ENCODE measurements at places on chromosomes 3 and 15. TPM values are rescaled to one million over a fixed set of nuclear protein-coding genes. Genes with fewer than 3 reads are reported as not detected.
A peak's percentile ranks its signal among the peaks of the same experiment; 100 is the strongest.

TAMM41 gene
- 23.0 TPM for total RNA-seq

DNA sequence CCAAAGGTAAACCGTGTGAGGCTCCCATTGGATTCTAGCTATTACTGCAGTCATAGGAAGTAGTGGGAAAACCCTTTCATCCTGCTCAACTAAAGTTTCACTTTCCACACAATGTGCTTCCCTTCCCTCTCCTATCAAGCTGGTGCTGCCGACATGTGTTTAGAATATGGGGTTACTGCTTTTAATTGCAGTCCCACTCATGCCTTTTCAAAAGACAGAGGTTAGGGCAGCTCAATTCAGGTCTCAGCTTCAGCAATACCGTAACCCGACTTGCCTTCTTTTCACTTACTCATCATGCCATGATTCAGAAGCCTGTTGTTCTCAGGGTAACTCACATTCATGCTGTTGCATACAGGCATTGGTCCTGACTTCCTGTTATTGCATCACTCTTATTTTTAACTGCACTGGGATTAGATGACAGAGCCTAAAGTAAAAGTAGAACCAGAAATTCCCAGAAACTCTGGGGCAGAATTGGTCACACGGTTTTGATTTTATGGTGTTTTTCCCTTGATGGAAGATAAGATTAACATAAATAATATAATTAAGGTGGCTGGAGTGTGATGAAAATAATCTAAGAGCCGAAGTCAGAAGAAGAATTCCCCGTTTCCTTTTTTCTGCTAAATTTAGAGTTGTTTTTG, 45.7 kb downstream of the C2CD4B start:
- H3K4me3 ChIP-seq, result no peak overlapping the region
- H3K36me3 ChIP-seq, result no peaks in the 10 kb centered on the region
- no peak overlapping the region for H3K27ac ChIP-seq
- DNase-seq, result no peak
- no peaks in the 10 kb centered on the region for H3K27me3 ChIP-seq

AGBL1 gene
- total RNA-seq, result not detected

GRCh38 chr3:197224034-197224444, 74.4 kb downstream of the DLG1 start:
- DNase-seq, result no peak
- no peaks in the 10 kb centered on the region for H3K36me3 ChIP-seq
- H3K4me1 ChIP-seq, result peaks cover 62% of the 10 kb centered on the region
- H3K4me3 ChIP-seq, result no peak overlapping the region

RTP3 gene
- not detected for total RNA-seq

GRCh38 chr3:158458464-158458863, 112.5 kb upstream of the MLF1 start:
- DNase-seq, result no peak
- no peaks in the 10 kb centered on the region for H3K27me3 ChIP-seq
- H3K36me3 ChIP-seq, result no peaks in the 10 kb centered on the region
- H3K4me3 ChIP-seq, result no peak overlapping the region
- H3K27ac ChIP-seq, result no peak overlapping the region

GRCh38 chr3:134964226-134964625, 169.2 kb downstream of the EPHB1 start:
- H3K4me3 ChIP-seq, result no peak overlapping the region
- no peaks in the 10 kb centered on the region for H3K27me3 ChIP-seq
- H3K36me3 ChIP-seq, result no peaks in the 10 kb centered on the region
- DNase-seq, result no peak

- H3K36me3 ChIP-seq, result 0 out of 2 replicates have a peak, but pooled peaks cover 3% of the 10 kb centered on the region
- no peaks in the 10 kb centered on the region for H3K27me3 ChIP-seq
- 0 out of 2 replicates have a peak, but pooled peaks cover 4% of the 10 kb centered on the region for H3K4me1 ChIP-seq
- no peak overlapping the region for H3K27ac ChIP-seq
- DNase-seq, result no peak
These were observed 378.1 kb downstream of the NSUN3 start for GRCh38 chr3:94440767-94441493.

GRCh38 chr3:155604967-155605366, 139.9 kb downstream of the PLCH1 start:
- DNase-seq, result no peak
- no peak overlapping the region for H3K4me3 ChIP-seq
- H3K4me1 ChIP-seq, result peaks cover 39% of the 10 kb centered on the region

SLC24A5 gene
- total RNA-seq, result not detected

CLDN16 gene
- total RNA-seq, result not detected

GRCh38 chr3:45546716-45547701, 47.5 kb upstream of the LIMD1 start:
- H3K27ac ChIP-seq, result no peak overlapping the region
- H3K4me3 ChIP-seq, result no peak overlapping the region
- H3K27me3 ChIP-seq, result no peaks in the 10 kb centered on the region
- no peaks in the 10 kb centered on the region for H3K4me1 ChIP-seq
- peaks cover 11% of the 10 kb centered on the region for H3K36me3 ChIP-seq

GRCh38 chr3:159239059-159239458, 437.2 kb downstream of the MFSD1 start:
- H3K27me3 ChIP-seq, result no peaks in the 10 kb centered on the region
- no peak overlapping the region for H3K4me3 ChIP-seq
- H3K4me1 ChIP-seq, result peaks cover 19% of the 10 kb centered on the region
- DNase-seq, result no peak
- no peak overlapping the region for H3K27ac ChIP-seq

DNA sequence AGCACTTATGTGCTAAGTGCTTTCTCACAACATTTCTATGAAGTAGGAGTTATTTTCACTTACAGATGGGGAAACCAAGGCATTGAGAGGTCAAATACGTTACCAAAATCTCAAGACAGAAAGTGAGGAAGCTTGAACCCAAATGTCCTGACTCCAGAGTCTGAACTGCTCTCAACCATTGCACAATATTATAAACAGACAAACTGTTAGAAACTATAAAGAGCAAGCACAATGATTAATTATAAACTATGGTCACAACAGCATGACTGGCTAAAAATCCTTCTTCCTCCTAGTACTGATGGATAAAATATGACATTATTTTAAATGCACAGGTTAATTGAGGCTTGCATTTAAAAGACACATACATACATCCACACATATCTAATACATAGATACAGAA, 77.9 kb upstream of the ASB14 start:
- H3K27me3 ChIP-seq, result no peaks in the 10 kb centered on the region
- no peak for DNase-seq
- H3K27ac ChIP-seq, result no peak overlapping the region
- peaks cover 3% of the 10 kb centered on the region for H3K36me3 ChIP-seq
- H3K4me1 ChIP-seq, result peaks cover 2% of the 10 kb centered on the region
- H3K4me3 ChIP-seq, result no peak overlapping the region

GRCh38 chr3:112500621-112501020, 1.3 kb upstream of the BTLA start:
- H3K27ac ChIP-seq, result no peak overlapping the region
- H3K4me3 ChIP-seq, result no peak overlapping the region
- H3K27me3 ChIP-seq, result peaks cover 4% of the 10 kb centered on the region
- H3K4me1 ChIP-seq, result peaks cover 4% of the 10 kb centered on the region

DNA sequence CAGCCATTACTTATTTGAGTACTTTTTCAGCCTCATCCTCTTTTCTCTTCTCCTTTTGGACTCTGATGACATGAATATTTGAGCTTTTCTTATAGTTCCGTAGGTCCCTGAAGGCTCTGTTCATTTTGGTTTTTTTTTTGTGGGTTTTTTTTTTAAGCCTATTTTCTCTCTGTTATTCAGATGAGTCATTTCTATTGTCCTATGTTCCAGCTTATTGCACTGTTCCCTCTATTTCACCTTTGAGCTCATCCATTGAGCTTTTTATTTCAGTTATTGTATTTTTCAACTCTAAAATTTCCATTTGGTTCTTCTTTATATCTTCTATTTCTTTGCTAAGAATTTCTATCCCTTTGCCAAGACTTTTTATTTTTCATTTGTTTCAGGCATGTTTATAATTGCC, 7.2 kb upstream of the MGLL start:
- H3K27ac ChIP-seq, result no peak overlapping the region
- no peak for DNase-seq
- peaks cover 9% of the 10 kb centered on the region for H3K36me3 ChIP-seq
- no peak overlapping the region for H3K4me3 ChIP-seq

GRCh38 chr15:75589071-75589470, 10.0 kb upstream of the PTPN9 start:
- H3K4me3 ChIP-seq, result no peak overlapping the region
- no peaks in the 10 kb centered on the region for H3K27me3 ChIP-seq
- no peak overlapping the region for H3K27ac ChIP-seq
- H3K36me3 ChIP-seq, result peaks cover 15% of the 10 kb centered on the region
- peaks cover 2% of the 10 kb centered on the region for H3K4me1 ChIP-seq

- peaks cover 51% of the 10 kb centered on the region for H3K4me1 ChIP-seq
- peaks cover 4% of the 10 kb centered on the region for H3K36me3 ChIP-seq
- no peak overlapping the region for H3K4me3 ChIP-seq
- DNase-seq, result no peak
These were observed 34.6 kb downstream of the BTD start for GRCh38 chr3:15636028-15636709.

MEGF11 gene
- total RNA-seq, result 2.7 TPM

DNA sequence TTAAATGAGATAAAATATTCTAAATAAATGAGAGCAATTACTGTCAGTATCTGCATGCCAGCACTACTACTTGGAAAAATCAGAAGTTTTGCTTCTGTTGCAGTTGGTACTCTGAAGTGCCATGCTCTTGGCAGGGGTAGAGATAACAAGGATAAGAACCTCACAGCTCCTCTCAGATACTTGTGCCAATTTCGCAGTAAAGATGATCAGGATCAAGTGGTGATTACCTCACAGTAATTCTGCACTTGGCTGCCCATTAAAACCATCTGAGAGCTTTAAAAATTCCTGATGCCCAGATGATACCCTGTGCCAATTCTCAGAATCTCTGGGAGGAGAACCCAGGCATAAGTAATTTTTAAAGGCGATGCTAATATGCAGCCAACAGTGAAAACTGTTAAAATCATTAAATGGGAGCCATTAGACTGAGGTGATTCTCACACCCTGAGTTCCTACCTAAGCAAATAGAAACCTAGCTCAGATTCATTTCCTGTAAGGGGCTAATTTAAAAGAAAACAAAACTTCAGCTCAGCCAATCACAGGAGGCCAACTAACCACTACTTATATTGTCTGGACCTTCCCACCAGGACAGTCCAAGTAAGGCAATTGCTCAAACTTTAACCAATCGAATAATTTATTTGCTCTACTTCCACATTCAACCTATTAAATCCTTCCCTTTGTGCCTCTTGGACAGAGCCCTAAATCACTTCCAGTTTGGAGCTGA, 171.2 kb downstream of the KCNMB2 start:
- H3K36me3 ChIP-seq, result no peaks in the 10 kb centered on the region
- no peaks in the 10 kb centered on the region for H3K27me3 ChIP-seq
- no peak for DNase-seq

- no peaks in the 10 kb centered on the region for H3K36me3 ChIP-seq
- no peaks in the 10 kb centered on the region for H3K27me3 ChIP-seq
- H3K4me3 ChIP-seq, result no peak overlapping the region
- H3K4me1 ChIP-seq, result peaks cover 90% of the 10 kb centered on the region
- DNase-seq, result no peak
- H3K27ac ChIP-seq, result peak overlapping the region; percentile 24
These were observed 75.0 kb downstream of the TBL1XR1 start for GRCh38 chr3:177122183-177122856.

DNA sequence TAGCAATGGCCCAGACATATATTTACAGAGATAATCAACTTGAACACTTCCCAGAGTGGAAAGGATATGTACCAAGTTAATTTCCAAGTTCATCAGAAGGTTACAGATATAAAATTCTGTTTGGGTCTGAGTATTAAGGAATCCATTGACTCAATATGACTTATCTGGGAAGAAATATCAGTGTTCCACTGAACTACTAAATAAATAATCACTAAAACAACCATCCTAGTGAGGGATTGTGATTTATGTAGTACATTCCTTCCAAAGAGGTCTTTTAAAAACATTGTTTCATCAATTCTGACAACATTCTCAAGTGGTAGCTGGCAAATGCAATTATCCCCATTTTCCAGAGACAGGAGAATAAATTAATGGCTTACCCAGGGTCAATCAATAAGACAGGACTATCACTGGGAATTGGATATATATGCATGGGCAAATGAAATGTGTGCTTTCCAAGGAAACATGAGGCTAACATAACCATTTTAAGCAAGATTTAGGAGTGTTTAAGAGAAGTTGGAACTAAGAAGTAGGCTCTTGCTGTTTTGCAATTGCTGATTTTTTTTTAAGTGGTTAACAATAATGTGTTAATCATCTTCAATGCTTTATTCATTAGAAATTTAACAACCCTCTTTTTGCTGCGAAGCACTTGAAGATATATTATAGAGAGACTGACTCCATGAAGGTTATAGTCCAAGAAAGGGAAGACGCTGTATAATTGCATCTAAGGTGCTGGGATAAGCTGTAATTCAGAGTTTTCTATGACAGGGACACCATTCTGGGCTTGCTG, 37.9 kb downstream of the SLC9A9 start:
- no peaks in the 10 kb centered on the region for H3K36me3 ChIP-seq
- H3K27ac ChIP-seq, result no peak overlapping the region
- H3K4me3 ChIP-seq, result no peak overlapping the region
- no peak for DNase-seq

DNA sequence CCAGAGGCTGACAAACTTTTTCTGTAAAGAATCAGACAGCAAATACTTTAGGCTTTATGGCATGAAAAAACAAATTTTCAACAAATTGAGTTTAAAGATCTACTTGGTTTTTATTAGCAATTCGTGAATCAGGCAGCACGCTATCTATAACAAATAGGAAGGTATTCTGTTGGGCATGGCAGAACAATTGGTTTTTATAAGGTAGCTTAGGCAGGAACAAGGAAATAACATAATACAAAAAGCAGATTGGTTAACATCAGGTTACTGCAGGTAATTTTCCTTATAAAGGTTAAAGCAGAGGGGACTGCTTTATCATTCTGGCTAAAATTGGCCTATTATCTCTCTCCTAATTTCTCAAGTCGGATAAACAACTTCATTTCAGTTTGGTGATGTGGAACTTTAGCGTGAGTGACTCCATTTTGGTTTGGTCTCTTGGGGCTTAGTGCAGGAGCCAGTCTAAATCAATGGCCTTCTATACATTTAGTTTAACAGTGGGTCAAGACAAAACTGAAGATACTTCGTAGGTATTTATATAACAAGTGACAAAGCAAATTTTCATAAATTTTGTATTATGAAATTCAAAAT, 26.8 kb downstream of the ZBTB38 start:
- peaks cover 14% of the 10 kb centered on the region for H3K36me3 ChIP-seq
- H3K4me1 ChIP-seq, result peaks cover 38% of the 10 kb centered on the region
- DNase-seq, result no peak
- no peak overlapping the region for H3K27ac ChIP-seq
- H3K27me3 ChIP-seq, result peaks cover 7% of the 10 kb centered on the region
- no peak overlapping the region for H3K4me3 ChIP-seq

DNA sequence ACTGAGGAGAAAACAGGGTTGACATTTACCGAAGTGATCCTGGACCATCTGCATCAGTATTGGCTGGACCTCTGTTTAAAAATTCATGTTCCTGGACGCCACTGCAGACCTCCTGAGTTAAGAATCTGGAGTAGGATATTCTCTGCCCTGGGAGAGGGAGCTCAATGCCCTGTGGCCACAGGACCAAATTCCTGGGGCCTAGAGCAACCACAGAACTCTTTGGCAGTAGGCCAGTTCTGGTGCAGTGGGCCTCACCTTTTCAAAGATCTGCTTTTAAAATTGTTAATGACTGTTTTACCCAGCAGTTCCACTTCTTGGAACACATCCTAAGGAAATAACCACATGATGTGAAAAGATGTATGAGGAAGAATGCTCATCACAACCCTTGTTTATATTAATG, 133.3 kb upstream of the ADPGK start:
- H3K4me3 ChIP-seq, result no peak overlapping the region
- DNase-seq, result no peak
- no peaks in the 10 kb centered on the region for H3K36me3 ChIP-seq
- H3K27me3 ChIP-seq, result no peaks in the 10 kb centered on the region
- no peak overlapping the region for H3K27ac ChIP-seq
- no peaks in the 10 kb centered on the region for H3K4me1 ChIP-seq
